ENCODE measurements at places on chromosomes 3 and 15.

GRCh38 chr15:92527197-92527596 lies 128.4 kb downstream of the FAM174B start:
- no peaks in the 10 kb centered on the region for H3K36me3 ChIP-seq
- no peak overlapping the region for H3K4me3 ChIP-seq
- peak overlapping the region; percentile 20 for H3K27ac ChIP-seq
- no peak for DNase-seq

DNA sequence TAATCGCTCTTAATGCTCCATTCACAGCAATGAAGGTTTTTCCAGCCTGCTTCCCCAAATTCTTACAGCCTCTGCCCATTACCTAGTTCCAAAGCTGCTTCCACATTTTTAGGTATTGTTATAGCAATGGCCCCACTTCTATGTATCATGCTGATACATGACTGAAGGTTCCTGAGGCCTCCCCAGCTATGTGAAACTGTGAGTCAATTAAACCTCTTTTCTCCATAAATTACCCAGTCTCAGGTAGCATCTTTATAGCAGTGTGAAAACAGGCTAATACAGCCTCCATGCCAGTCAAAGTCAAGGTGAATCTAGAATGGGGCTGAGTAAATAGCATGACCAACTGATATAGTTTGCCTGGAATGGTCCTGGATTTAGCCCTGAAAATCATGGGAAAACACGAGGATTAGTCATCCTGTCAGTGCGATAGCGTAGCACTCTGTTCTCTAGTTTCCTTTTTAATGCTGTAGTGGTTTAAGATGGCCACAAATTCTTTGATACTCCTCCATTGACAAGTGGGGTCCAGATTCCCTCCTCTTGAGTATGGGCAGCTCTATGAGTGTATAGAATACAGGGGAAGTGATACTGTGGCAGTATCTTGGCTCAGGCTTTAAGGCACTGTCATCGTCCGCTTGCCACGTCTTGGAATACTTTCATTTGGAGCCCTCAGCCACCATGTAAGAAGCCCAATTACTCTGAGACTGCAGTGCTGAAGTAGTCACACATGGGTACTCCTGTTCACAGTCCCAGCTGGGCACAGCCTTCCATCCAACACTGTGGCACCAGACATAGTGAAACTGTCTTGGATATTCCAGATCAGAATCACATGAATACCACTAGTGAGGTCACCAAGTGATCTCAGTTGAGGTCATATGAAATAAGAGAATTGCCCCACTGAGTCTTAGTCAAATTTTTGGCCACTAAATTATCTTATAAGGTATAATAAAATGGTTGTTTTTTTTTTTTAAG lies 94.0 kb upstream of the PLCL2 start:
- no peaks in the 10 kb centered on the region for H3K27me3 ChIP-seq
- no peaks in the 10 kb centered on the region for H3K36me3 ChIP-seq
- no peak overlapping the region for H3K27ac ChIP-seq
- DNase-seq, result no peak

DNA sequence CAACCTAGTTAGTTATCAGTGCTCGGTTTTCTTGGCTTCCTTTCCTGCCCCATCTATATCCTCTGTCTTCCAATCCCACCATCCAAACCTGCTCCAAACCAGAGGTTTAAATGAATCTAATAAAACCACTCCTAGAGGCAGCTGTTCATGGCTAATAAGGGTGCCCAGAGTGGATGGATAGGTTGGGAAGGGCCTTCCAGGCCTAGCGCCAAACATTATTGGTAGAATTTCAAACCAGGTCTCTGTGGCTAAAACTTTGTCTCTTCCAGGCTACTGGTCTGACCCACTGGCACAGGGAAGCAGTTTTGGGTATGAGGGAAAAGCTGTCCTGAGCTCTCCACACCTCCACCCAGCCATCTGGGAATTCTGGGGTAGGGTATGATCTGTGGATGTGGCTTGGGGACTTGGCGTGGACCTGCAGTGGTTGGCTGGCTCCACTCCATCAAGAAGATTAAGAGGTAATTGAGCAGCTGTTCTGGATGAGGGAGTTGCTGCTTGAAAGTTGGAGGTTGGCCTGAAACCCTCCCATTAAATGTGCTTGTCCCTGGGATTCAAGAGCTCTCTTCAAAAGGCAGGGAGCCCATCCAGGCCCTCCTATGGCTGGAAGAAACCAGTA lies 29.3 kb upstream of the INSYN1 start:
- no peaks in the 10 kb centered on the region for H3K36me3 ChIP-seq
- DNase-seq, result no peak
- no peak overlapping the region for H3K27ac ChIP-seq
- no peaks in the 10 kb centered on the region for H3K4me1 ChIP-seq
- no peak overlapping the region for H3K4me3 ChIP-seq
- H3K27me3 ChIP-seq, result no peaks in the 10 kb centered on the region

GRCh38 chr3:140051019-140051957 lies 116.3 kb downstream of the CLSTN2 start:
- no peak overlapping the region for H3K4me3 ChIP-seq
- no peak for DNase-seq
- no peaks in the 10 kb centered on the region for H3K36me3 ChIP-seq
- H3K27ac ChIP-seq, result no peak overlapping the region
- H3K27me3 ChIP-seq, result no peaks in the 10 kb centered on the region

DNA sequence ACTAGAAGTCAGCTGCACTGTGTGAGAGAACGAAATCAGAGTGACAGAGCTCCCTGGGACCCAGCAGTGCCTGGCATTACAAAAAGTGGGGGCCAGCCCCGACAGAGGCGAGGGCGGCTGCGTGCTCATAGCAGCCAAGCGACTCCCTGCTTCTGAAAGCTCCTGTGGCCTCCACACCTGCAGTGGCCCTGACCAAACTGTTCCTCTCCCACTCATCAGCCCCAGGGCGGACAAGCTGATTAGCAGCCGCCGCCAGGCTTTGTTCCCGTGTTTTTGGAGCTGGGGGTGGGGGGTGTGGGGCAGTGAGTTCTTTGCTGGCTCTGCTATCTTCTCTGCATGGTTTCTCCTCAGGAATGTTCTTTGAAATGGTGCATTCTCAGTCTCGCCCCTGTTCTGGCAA lies 58.1 kb downstream of the DGKG start:
- H3K27ac ChIP-seq, result no peak overlapping the region
- no peaks in the 10 kb centered on the region for H3K36me3 ChIP-seq
- no peaks in the 10 kb centered on the region for H3K4me1 ChIP-seq
- H3K27me3 ChIP-seq, result peaks cover 24% of the 10 kb centered on the region

DNA sequence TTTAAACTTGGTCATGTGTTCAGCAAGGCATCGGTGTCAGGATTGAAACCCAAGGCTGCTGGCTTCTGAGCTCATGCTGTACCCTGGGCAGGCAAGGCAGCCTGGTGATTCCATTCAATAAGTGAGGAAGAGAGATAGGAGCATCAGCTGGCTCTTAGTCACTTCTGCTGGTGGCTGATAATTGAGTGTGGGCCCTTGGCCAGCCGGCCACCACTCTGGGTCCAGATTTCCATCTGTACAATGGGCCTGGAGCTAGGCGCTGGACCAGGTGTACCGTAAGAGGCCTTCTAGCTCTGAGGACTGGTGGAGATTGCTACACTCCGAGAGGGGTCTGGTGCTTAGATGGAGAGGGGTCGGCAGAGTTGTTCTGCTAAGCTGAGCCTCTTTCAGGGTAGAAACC lies 4.3 kb downstream of the CD276 start:
- no peak overlapping the region for H3K4me3 ChIP-seq
- DNase-seq, result no peak
- H3K4me1 ChIP-seq, result peaks cover 47% of the 10 kb centered on the region
- no peaks in the 10 kb centered on the region for H3K27me3 ChIP-seq
- peak overlapping the region; percentile 24 for H3K27ac ChIP-seq

DNA sequence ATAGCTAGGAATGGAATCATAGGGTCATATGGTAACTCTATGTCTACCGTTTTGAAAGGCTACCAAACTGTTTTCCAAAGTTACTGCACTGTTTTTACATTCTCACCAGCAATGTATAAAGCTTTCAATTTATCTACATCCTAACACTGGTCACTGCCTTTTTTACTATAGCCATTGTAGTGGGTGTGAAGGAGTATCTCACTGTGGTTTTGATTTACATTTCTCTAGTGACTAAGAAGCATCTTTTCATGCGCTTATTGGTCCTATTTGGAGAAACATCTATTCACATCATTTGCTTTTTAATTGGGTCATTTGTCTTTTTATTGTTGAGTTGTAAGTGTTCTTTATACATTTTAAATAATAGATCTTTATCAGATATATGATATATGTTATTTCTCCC lies 53.3 kb downstream of the PIK3R4 start:
- H3K27me3 ChIP-seq, result no peaks in the 10 kb centered on the region
- no peaks in the 10 kb centered on the region for H3K4me1 ChIP-seq
- no peak overlapping the region for H3K4me3 ChIP-seq
- peaks cover 67% of the 10 kb centered on the region for H3K36me3 ChIP-seq

GRCh38 chr3:177066068-177066467 lies 131.2 kb downstream of the TBL1XR1 start:
- peaks cover 48% of the 10 kb centered on the region for H3K4me1 ChIP-seq
- H3K27ac ChIP-seq, result no peak overlapping the region
- no peak overlapping the region for H3K4me3 ChIP-seq
- no peak for DNase-seq
- H3K36me3 ChIP-seq, result no peaks in the 10 kb centered on the region
- no peaks in the 10 kb centered on the region for H3K27me3 ChIP-seq

GRCh38 chr3:38459499-38460048 lies 5.9 kb downstream of the ACVR2B start:
- H3K4me3 ChIP-seq, result peak overlapping the region; percentile 15
- H3K27ac ChIP-seq, result peak overlapping the region; percentile 17
- H3K36me3 ChIP-seq, result no peaks in the 10 kb centered on the region
- no peak for DNase-seq
- no peaks in the 10 kb centered on the region for H3K27me3 ChIP-seq
- peaks cover 33% of the 10 kb centered on the region for H3K4me1 ChIP-seq

DNA sequence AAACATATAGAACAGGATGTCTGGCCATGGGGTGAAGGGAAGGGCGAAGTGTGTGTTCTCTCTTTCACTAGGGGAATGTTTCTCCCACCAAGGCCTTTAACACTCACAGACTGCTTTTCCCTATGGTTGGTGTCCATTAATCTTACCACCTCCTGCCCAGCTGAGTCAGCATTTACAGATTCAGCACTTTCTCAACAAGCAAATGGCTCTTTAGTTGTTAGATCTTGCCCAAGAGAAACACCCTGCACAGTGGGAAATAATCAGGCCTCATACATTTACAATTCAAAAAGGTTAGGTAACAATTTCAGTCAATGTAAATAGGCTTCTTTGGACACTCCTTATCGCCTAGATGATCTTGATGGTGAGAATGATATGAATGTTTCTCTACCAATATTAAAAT lies 418.2 kb downstream of the EPHA3 start:
- no peak overlapping the region for H3K27ac ChIP-seq
- no peak overlapping the region for H3K4me3 ChIP-seq
- H3K4me1 ChIP-seq, result no peaks in the 10 kb centered on the region
- H3K36me3 ChIP-seq, result no peaks in the 10 kb centered on the region

DNA sequence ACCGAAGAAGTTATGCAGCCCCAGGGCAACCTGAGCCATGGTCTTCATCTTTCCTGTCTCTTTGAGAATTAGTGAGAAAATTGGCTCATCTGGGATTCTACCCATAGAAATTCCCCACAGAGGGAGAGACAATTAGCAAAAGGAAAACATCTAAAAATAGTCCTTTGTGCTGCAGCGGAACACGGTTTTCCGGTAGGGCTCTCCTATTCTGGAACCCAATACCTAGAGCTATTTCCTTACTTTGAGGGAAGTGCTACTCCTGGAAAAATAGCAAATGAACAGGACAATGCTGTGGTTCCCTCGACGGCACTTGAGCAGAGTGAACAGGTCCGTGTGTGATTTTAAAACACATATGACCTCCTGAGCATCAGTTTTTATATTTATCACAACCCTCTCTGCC lies 210.5 kb downstream of the FGF12 start:
- H3K27ac ChIP-seq, result no peak overlapping the region
- H3K4me3 ChIP-seq, result no peak overlapping the region
- no peaks in the 10 kb centered on the region for H3K27me3 ChIP-seq
- no peak for DNase-seq

DNA sequence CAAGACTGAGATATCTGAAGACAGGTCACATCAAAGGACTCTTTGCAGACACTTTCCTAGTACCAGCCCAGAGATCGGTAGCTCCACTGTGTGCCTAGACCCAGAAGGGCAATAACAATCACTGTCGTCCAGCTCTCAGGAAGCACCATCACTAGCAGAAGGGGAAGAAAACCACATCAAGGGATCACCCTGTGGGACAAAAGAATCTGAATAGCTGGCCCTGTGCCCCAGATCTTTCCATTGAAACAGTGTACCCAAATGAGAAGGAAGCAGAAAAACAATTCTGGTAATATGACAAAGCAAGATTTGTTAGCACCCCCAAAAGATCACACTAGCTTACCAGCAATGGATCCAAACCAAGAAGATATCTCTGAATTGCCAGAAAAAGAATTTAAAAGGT lies 404.4 kb upstream of the NECTIN3 start:
- no peaks in the 10 kb centered on the region for H3K36me3 ChIP-seq
- H3K27me3 ChIP-seq, result no peaks in the 10 kb centered on the region
- no peak overlapping the region for H3K27ac ChIP-seq
- no peak for DNase-seq
- H3K4me3 ChIP-seq, result no peak overlapping the region
- H3K4me1 ChIP-seq, result no peaks in the 10 kb centered on the region

DNA sequence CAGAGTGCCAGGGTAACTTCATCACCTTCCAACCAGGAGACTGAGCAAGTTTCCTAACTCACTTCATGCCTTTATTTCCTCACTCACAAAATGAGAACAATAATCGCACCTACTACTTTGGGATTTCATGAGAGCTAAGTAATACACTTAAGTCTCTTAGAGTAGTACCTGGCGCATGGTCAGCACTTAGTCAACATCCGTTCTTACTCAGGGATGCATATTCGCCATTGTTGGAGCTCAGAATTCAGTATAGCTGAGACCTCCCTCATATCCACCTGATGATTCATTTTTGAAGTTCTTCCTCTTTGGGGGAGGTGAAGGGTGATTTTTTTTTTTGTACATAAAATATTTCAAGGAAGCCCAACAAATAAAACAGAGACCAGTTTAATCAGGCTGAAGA lies 188.2 kb downstream of the AGBL1 start:
- H3K4me3 ChIP-seq, result no peak overlapping the region
- DNase-seq, result no peak
- no peaks in the 10 kb centered on the region for H3K27me3 ChIP-seq
- H3K4me1 ChIP-seq, result no peaks in the 10 kb centered on the region

DNA sequence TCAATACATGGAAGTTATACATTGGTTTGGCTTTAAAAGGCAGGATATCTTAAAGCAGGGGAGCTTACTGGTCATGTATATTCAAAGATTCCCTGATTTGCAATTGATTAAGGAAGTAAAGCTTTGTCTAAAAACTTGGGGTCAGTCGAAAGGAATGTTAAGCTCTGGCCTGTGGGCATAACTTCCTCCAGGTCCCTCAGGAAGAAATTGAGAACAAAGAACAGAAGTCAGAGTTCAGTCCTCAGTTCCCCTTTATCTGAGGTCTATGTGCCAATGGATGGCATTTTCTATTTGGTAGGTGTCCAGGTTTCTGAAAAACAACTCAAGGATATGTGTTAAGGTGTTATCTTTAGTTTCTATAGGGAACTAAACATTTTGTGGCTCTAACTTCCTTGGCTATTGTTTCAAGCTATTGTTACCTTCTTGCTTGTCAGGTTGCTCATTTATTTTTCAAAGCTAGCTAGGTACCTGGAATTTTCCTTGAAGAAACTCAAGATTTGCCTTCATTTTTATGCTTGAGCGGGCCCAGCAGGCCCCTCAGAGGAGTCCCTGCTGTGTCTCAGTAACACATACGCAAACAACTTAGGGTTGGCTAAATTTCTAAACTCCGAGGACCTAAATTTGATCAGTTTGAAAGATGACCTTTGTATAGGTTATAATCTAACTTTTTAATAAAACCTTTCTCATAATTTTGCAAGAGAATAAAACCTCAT lies 135.0 kb upstream of the UBE2E2 start:
- H3K27me3 ChIP-seq, result no peaks in the 10 kb centered on the region
- H3K4me3 ChIP-seq, result no peak overlapping the region
- no peaks in the 10 kb centered on the region for H3K4me1 ChIP-seq

Data from esophagus squamous epithelium (tissue), 5 donors.